ENCODE measurements at places on chromosomes 5 and 9.

DNA sequence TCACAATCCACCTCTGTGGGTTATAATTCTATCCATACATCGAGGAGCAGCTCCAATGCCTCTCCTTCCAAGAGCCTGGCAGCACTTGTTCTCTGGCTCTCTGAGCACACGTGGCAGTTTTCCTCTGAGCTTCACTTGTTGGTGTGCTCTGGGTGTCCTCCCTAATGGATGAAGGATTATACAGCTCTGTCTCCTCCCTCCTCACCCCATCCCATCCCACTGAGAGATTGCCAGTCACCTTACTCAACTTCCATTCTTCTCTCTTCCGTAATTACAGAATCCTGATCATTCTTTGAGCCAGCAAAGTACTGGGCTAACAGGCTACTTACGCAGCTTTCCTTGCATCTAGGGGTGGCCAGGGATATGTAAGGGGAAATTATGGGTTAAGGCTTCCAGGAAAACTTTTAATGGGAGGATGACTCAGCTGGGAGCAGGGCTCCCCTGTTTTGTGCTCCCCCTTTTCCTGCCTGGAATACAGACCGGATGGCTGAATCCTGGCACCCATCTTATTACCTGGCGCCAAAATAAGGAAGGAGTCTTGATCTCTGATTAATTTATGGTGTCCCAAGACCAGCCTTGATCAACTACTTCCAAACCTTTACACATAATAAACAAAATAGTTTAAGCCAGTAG is 6.3 kb upstream of the CCDC69 start:
- DNase-seq, result no peak

- DNase-seq, result no peak
These were observed 139.8 kb downstream of the COL23A1 start for GRCh38 chr5:178450121-178451028.

- peak; percentile 40 for DNase-seq
These were observed 102.2 kb downstream of the MAP1B start for GRCh38 chr5:72209147-72210115.

- no peak for DNase-seq
These were observed 148.3 kb downstream of the FSTL4 start for GRCh38 chr5:133464013-133464412.

GRCh38 chr5:120463991-120464626 is at the start of gene PRR16:
PRR16 (plus strand) TSS chr5:120464300.
- peak; percentile 83 for DNase-seq

- DNase-seq, result no peak
These were observed 23.0 kb upstream of the MTAP start for GRCh38 chr9:21779397-21779796.

DNA sequence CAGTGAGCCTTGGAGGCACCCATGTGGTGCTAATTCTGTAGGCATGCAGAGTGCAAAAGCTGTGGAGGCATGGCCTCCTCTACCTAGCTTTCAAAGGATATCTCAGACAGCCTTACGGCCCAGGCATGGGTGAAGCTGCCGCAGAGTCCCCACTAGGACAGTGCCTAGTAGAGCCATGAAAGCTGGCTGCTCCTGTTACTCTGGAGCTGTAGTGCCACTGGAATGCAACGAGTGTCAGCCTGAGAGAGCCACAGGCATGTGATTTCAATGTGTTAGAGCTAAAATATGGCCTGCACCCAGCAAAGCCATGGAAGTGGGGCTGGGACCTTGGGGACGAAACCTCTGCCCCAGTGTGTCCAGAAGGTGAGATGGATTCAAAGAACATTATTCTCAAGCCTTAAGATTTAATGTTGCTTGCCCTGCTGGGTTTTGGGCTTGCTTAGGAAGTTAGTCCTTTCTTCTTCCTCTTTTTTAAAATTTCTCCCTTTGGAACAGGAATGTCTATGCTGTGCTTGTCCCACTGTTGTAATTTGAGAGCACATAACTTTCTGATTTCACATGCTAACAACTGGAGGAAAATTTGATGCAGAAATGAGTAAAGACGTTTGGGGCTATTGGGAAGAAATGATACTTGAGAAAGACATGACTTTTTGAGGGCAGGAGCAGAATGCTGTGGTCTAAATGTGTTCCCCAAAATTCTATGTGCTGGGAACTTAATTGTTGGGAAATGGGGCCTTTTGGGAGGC is 298.4 kb downstream of the PSAT1 start:
- peak; percentile 86 for DNase-seq

DNA sequence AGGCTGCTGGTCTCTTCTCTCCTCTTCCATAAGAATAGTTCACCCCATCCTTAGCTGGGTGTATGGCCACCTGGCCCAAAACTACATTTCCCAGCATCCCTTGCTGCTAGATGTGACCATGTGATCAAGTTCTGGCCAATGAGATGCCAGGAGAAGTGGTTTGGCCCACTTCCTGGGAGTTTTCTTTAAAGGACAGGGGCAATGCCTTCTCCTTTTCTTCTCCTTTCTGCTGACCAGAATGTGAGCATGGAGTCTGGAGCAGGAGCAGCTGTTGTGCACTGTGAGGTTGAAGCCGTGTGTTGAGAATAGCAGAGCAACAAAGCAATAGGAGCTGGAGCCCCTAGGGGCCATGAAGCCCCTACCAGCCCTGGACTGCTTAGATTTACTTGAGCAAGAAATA is 36.8 kb downstream of the C9orf50 start:
- peak; percentile 89 for DNase-seq

GRCh38 chr9:70746760-70747159 is 332.3 kb upstream of the KLF9 start:
- peak; percentile 11 for DNase-seq

- no peak for DNase-seq
These were observed 149.8 kb upstream of the PPP1R26 start for GRCh38 chr9:135329571-135330306.

- DNase-seq, result no peak
These were observed 6.9 kb downstream of the SOHLH1 start for GRCh38 chr9:135692410-135692809.

DNA sequence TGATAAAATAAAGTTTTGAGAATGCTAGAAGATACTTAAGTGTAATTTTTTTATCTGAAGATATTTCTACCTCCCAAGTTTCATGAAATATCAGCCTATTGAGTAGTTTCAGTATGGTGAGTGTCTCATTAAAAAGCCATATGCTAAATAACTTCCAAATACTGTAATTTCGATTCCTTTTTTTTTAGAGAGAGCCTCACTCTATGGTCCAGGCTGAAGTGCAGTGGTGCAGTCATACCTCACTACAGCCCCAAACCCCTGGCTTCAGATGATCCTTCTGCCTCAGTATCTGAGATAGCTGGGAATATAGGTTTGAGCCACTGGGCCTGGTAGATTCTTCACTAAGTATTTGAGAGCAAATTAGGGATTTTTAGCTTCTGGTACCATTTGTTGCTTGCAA is 24.5 kb downstream of the CDC42SE2 start:
- DNase-seq, result no peak

- peak; percentile 18 for DNase-seq
These were observed 23.0 kb downstream of the FRRS1L start for GRCh38 chr9:109143881-109144562.

DNA sequence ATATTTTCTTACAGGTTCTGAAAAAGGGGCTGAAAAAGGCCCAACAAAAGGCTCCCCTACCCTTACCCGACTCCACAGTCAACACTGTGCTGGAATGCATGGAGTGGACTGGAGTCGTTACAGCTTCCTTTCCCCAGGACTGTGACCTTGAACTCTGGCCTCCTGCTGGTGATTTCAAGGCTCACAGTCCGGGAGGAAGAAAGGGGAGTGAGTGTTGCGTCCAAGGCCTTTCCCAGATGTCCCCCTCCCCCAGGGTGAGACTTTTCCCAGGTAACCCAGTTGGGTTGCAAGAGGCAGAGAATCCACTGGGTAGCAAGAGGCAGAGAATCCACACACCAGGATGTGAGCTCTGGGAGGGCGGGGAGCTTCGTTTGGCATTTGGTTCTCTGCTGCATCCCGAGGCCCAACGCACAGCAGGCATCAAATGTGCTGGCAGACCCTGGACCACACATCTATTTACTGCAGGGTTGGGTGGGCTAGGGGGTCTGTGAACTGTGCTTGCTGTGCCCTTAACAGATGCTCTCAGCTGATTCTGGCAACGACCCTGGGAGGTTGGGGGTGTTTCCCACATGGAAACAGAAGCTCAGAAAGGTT is 37.5 kb downstream of the FABP6 start:
- no peak for DNase-seq

- peak; percentile 68 for DNase-seq
These were observed 3.4 kb downstream of the CLINT1 start for GRCh38 chr5:157855404-157855994.

GRCh38 chr5:6359555-6360322 is 18.6 kb downstream of the MED10 start:
- no peak for DNase-seq

- no peak for DNase-seq
These were observed 23.2 kb downstream of the TPPP start for GRCh38 chr5:669842-670395.

DNA sequence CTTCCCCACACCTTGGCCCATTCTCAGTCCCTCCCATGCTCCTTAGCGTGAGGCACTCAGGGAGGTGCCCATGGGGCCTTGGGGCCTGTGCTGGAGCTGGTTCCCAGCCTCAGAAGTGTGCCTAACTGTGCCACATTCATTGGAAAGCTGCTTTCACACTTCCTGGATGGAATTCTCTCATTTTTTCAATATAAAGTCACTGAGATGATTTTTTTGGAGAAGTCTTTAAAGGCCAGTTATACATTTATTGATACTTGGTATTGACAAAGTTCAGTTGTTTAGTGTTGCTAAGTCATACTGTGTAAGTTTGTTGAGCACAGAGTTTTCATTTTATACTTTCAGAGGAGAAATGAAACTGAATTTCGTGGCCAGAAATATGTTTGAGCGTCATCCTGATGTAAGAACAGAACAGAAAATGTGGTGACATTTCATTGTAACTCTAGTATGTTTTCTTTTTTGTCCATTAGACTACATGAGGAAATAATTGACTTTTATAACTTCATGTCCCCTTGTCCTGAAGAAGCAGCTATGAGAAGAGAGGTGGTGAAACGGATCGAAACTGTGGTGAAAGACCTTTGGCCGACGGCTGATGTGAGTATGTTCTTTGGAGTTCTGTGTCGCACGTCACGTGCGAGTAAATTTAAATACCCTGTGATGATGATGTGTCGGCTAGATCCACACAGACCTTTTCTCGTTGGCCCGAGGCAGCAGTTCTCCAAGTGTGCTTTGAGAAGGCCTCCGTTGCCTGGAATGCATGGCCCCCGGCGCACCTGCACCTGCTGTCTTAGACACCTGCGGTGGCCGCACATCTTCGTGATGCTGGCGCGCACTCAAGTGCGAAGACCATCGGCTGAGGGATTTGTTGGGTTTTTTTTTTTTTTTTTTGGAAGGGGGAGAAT is 24.1 kb downstream of the TENT4A start:
- no peak for DNase-seq

DNA sequence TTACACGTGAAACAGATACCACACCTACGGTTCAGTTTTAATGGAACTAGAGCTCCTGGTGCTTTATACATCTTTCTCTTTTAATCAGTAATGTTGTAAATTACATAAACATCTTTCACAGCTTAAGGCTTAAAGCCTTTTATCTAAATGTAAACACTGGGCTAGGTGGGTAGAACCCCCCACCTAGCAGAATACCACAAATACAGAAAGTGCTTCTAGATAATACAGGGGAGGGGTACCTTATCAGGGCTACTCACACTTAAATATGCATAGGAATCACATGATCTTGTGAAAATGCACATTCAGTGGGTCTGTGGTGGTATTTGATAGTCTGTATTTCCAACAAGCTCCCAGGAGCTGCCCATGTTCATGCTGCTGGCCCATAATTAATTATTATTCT is 256.4 kb upstream of the TARS1 start:
- DNase-seq, result no peak

DNA sequence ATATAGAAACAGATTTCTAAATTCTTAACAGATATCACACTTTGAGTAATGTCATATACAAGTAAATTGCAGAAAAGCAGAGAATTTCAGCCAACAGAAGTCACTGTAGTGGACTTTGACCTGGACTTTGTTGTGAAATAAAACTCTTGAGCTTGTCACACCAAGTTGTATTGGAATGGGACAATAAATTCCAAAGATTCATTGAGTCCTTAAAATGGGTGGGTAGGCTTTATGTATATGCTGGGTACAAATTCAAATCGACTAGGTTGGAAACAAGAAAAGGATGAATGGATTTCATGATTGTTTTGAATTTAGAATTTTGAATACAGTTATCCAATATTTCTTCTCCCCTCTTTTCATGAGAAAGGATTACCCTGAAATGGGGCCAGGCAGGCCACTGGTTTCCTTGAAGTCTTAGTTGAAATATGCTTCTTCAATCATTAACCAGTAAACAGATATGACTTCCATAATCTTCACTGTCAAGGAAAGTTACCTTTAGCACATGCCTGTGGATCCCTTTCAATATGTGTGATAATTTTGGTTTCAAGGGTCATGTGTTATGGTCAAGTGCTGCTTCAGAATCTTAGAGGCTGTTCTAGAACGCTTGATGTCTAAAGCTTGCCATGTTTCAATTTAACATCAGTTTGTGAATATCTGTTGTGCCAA is 25.7 kb downstream of the PIP5K1B start:
- no peak for DNase-seq

DNA sequence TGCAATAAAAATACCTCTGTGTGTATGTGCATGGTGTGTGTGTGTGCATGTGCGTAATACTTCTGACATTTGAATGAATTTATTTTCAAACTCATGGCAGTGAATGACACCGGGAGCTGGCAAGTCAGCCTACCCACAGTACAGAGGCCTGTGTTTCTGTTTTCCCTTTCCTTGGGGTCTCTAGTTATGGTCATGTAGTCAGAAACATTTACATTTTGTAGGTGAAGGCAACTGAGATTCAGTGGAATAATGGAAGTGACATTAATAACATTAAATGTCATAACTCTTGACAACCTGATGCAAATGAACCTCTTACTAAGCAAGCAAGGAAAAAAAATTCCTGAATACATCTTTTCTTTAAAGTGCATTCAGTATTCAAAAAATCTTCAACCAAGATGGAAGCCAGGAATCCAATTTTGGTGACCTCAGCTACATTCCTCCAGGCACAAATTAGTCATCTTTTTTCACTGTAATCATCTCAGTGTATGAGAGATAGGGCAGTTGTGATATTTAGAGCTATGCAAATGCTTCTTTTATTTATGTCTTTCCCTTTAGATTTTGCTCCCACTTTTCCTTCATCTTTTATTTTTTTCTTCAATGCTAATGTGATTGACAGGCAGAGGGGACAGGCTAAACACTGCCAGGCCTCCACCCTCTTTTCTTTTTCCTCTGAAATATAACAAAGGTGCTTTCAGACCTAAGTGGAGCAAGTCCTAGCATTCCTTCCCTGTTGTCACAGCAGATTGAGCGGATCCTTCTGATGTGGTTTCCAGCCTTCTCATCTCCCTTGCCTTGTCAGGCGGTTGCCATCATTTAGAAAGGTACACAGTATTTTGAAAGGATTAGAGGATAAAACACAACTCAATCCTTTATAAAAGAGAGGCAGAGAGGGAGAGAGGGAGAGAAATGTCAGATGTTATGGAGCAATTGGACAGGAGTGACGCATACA is 569.8 kb upstream of the ADAMTS16 start:
- DNase-seq, result peak; percentile 72

GRCh38 chr5:38874948-38875456 is 29.2 kb downstream of the OSMR start:
- no peak for DNase-seq

GRCh38 chr5:50800410-50800809 is 134.0 kb downstream of the PARP8 start:
- DNase-seq, result no peak
